Foreskin keratinocyte (primary cell): ENCODE measurements at places on chromosomes 1 and 21. TPM values are rescaled to one million over a fixed set of nuclear protein-coding genes. Genes with fewer than 3 reads are reported as not detected.

Gene SLC25A34
- total RNA-seq = 0.35 and 0.44 TPM in 2 replicates

Gene LHX8
- total RNA-seq = not detected in 2 replicates

Gene HAO2
- not detected in 2 replicates for total RNA-seq

Gene SELL
- not detected in 2 replicates for total RNA-seq

Gene FCRL5
- total RNA-seq = not detected in 2 replicates

Gene HNRNPCL2
- total RNA-seq = not detected in 2 replicates

Gene LENEP
- not detected in 2 replicates for total RNA-seq

Gene LHX4
- total RNA-seq = not detected in 2 replicates

Gene GPR89A
- 21.8 and 22.0 TPM in 2 replicates for total RNA-seq

Gene NPHP4
- 7.4 and 9.2 TPM in 2 replicates for total RNA-seq

Gene CYP4Z1
- not detected in 2 replicates for total RNA-seq

Gene SNX7
- total RNA-seq = 40.1 and 40.9 TPM in 2 replicates

Gene FLG2
- 0.04 and 0.07 TPM in 2 replicates for total RNA-seq

Gene HCN3
- total RNA-seq = 2.2 and 3.4 TPM in 2 replicates

Gene S100A7
- 0.37 TPM in 1 of 2 replicates, not detected in the other for total RNA-seq

Gene EXTL1
- total RNA-seq = 0.04 and 0.07 TPM in 2 replicates

Gene FAAH
- total RNA-seq = 9.8 and 9.9 TPM in 2 replicates

Gene GUCA2A
- not detected in 2 replicates for total RNA-seq

Gene H6PD
- 5.0 and 8.7 TPM in 2 replicates for total RNA-seq

Gene CALML6
- 0.10 TPM in 1 of 2 replicates, not detected in the other for total RNA-seq

Gene SPTA1
- not detected in 2 replicates for total RNA-seq

Gene MYOG
- not detected in 2 replicates for total RNA-seq

Gene PKLR
- total RNA-seq = 0.03 and 0.14 TPM in 2 replicates

Gene KPRP
- total RNA-seq = 0.46 and 0.78 TPM in 2 replicates

Gene PRR9
- total RNA-seq = 1.2 and 2.9 TPM in 2 replicates

Gene KRTAP19-1
- total RNA-seq = not detected in 2 replicates

Gene DMBX1
- not detected in 2 replicates for total RNA-seq

Gene PLCH2
- 132 and 148 TPM in 2 replicates for total RNA-seq

Gene RPE65
- total RNA-seq = not detected in 2 replicates

Gene UBQLN4
- 32.0 and 33.0 TPM in 2 replicates for total RNA-seq

Gene IFI16
- 97.6 and 100.0 TPM in 2 replicates for total RNA-seq

Gene LCE1F
- total RNA-seq = 0.42 and 0.61 TPM in 2 replicates

Gene OR2M7
- total RNA-seq = not detected in 2 replicates
